ENCODE measurements at places on chromosomes 6 and 20.

- no peak for DNase-seq
Observed at GRCh38 chr6:74277777-74278186, 581.8 kb downstream of the CD109 start.

GRCh38 chr6:54112151-54112650 is 958 bp downstream of the MLIP start:
- no peak for DNase-seq

DNA sequence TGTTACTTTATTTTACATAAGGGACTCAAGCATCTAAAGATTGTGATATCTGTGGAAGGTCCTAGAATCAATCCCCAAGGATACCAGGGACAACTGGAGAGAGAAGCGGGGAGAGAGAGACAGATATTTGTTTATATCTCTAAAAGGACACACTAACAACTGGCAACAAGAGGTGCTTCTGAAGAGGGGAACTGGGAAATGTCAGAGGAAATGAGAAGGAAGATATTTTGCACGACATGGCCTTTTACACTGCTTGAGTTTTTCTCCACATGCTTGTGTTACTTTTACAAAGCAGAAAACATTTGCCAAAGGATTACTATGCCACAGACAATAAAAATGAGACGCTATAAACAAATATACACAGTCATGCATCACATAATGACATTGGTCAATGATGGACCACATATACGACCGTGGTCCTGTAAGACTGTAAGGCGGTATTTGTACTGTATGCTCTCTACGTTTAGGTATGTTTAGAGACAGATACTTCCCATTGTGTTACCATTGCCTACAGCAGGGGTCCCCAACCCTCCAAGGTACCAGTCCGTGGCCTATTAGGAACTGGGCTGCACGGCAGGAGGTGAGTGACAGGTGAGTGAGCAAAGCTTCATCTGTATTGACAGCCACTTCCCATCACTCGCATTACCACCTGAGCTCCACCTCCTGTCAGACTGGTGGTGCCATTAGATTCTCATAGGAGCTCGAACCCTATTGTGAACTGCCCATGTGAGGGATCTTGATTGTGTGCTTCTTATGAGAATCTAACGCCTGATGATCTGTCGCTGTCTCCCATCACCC is 64.6 kb upstream of the PTPN1 start:
- DNase-seq: no peak

- no peak for DNase-seq
Observed at GRCh38 chr20:19487420-19487819, 270.6 kb upstream of the RIN2 start.

GRCh38 chr6:161940519-161940918 is 666.7 kb upstream of the AGPAT4 start:
- DNase-seq: no peak

- DNase-seq: peak; percentile 70
Observed at GRCh38 chr6:34583461-34583860, 27.3 kb upstream of the SPDEF start.

GRCh38 chr6:43142101-43142500 is 29.0 kb upstream of the SRF start:
- DNase-seq: no peak

GRCh38 chr6:26431258-26432172 is 8.8 kb upstream of the BTN3A3 start:
- DNase-seq: no peak

DNA sequence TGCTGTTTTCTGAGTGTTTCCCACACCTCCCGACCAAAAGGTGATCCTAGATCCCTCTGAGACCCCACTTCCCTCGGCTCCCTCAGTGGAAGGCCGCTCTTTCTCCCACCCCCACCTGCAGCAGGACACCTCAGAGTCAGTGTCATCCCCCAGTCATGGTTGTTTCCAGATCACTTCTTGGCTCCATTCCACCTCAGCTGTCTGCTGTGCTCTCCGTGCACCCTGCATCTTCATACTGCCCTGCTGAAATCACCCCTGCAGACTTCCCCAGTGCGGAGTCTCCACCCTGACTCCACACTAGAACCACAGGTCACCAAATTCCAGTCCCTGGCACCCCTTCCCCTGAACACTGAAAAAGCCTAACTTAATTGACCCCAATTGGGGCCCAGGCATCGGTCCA is 255.1 kb upstream of the CDYL start:
- no peak for DNase-seq

- DNase-seq: no peak
Observed at GRCh38 chr20:20743511-20744169, 31.2 kb upstream of the RALGAPA2 start.

- DNase-seq: no peak
Observed at GRCh38 chr6:71012866-71013469, 56.1 kb upstream of the B3GAT2 start.

DNA sequence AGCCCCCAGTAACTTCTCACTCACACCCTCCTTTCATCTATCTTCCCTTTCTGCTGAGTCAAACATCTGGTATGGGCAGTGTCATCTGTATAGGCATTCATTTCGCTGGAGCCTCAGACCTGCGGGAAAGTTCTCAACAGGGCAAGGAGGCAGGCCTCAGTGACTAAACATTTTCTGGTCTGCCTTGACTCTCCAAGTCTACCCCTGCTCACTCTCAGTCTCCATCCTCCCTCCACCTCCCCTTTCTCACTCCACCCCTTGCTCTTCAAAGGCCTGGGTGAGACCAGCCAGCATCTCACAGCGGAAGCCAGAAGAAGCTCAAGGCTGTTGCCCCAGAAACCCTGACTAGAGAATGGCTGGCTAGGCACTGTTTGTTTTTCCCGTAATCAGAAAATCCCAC is 105.0 kb upstream of the BEND6 start:
- no peak for DNase-seq

DNA sequence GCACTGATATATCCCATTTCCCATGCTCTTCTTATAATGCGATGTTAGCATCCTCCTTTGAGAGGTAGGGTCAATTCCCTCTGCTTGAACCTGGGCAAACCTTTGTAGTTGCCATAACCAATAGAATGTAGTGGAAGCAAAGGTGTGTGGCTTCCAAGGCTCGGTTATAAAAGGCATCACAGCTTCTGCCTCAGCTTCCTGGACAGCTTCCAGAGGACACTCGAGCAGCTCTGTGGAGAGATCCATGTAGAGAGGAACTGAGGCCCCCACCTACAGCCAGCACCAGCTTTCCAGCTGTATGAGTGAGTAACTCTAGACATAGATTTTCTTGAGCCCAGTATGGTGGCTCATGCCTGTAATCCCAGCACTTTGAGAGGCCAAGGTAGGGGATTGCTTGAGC is 36.7 kb downstream of the FGD2 start:
- no peak for DNase-seq

DNA sequence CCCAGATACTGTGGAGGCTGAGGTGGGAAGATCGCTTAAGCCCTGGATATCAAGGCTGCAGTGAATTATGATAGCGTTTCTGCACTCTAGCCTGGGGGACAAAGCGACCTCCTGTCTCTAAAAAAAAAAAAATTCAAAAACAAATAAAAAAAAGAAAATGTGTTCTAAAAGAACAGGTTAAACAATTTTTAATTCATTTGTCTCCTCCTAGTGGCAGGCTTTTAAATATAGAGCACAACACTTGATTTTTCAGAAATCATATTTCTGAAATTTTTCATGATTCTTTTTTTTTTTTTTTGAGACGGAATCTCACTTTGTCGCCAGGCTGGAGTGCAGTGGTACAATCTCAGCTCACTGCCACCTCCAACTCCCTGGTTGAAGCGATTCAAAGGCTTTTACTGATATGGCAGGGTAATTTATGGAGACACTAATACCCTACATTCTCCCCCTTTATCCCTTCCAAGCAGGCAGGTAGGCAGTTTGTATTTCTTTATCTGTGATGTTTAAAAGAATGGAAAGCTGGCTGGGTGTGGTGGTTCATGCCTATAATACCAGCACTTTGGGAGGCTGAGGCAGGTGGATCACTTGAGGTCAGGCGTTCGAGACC is 8.7 kb upstream of the GTF3C6 start:
- no peak for DNase-seq

DNA sequence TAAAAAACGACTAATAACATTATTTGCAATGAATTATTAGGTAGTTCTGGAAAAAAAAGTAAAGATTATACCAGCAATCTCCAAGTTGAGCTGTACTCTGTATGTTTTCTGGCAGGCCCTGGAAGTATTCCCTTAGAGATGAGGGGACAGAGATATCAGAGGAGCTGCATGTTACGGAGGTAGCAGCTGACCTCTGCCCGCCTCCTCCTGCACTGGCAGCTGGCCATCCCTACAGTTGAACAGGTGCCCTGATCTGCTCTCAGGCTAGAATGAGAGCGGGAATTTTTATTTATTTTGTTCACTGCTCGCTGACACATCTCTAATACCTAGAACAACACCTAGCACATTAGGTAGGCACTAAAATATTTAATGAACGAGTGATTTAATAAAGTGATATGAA is 23.1 kb downstream of the FBXL4 start:
- no peak for DNase-seq

GRCh38 chr6:168968228-168968627 is 285.4 kb downstream of the THBS2 start:
- no peak for DNase-seq

DNA sequence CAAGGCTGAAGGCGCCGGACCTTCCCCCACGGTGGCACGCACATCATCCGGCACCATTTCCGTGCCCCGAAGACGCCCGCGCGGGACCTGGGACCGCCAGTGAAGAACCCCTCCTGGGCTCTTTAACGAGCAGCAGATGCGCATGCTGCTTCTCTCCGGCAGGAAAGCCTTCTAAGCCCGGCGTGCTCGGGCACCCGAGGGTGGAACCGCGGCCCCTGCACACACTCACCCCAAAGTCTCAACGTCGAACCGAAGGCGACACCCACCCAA is 240 bp downstream of the FOXQ1 start:
- no peak for DNase-seq

- DNase-seq: no peak
Observed at GRCh38 chr20:51428401-51429143, 113.9 kb downstream of the NFATC2 start.

GRCh38 chr6:118451839-118452238 is 96.3 kb upstream of the PLN start:
- no peak for DNase-seq

DNA sequence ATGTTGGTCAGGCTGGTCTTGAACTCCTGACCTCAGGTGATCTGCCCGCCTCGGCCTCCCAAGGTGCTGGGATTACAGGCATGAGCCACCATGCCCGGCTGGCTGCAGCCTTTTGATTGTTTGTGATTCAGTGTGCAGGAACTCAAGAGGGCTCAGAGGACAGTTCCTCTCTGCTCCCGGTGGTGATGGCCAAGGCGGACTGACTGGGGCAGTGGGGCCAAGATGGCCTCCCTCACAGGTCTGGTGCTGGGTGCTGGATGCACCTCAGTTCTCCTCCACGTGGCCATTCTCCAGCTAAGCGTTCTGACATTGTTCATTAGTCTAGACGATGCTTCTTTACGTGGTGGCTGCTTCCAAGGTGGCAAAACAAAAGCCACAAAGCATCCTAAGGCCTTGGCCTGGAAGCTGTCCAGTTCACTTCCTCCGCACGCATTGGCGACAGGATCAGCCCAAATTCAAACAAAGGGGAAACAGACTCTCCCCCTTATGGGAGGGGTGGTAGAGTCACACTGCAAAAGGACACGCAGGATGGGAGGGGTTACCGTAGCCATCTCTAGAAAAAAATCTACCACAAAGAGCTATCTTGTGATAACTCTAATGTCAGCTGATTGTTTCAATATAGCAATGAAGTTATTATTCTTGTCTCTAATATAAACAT is 146.9 kb downstream of the FOXC1 start:
- no peak for DNase-seq

- no peak for DNase-seq
Observed at GRCh38 chr20:44959638-44960102, 527 bp downstream of the TOMM34 start.

DNA sequence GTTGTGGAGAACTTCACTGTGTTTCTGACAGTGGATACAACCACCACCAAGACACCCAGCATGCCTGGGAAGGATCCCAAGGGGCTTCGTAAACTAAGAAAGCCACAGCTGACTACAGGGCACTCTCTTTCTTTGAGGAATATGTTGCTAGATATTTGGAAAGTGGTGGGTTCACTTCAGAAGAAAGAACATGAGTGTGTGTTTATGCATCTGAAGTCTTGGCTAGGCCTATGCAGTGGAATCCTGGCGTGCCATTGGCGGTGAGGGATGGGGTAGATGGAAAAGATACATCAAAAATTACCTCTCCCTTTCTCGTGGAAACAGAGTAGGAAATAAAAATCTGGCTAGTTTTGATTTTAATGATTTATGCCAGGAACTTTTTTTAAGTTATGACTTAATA is 187.7 kb downstream of the PDE7B start:
- DNase-seq: no peak

DNA sequence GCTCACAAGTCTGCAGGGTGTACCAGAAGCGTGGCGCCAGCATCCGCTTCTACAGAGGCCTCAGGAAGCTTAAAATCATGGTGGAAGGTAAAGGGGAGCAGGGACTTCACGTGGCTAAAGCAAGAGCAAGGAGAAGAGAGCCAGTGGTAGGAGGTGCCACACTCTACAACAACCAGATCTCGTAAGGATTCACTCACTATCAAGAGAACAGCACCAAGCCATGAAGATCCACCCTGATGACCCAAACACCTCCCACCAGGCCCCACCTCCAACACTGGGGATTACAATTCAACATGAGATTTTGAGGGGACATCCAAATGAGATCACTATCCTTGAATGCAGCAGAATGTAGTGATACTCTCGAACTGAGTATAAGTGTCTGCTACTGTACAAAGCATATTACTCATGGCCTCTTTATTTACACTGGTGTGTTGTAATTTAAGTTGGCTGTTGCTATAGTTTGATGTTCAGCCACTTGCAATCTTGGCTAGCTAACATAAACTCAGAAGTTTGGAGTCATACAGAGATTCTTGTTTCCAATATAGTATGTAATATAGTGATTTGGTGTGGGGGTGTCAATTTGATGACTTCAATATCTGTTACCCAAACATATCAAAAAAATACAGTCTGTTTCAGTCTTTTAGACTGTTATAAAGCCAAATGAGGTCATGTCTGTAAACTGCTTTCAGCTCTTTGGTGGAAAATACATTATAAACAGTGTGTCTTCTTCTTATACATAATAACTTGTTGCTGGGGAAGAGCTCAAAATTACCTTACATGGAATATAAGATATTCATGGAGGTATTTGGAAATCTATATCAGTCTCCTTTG is 39.4 kb upstream of the MYLIP start:
- no peak for DNase-seq

DNA sequence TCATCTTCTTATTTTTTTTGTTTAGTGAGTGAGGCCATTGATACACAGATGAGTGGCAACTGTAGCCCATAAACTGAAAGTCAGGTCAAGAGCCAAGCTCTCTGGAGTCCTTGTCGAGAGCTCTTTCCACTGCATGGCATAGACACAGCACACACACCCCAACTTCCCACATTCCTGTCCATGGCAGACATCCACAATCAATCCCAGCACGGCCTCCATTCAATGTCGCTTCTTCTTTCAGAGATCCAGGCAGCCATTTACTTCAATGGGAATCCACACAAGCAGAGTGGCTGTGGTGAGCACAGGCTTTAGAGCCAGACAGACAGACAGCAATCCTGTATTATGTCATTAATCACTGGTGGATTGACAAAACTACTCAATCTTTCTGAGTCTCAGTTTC is 34.9 kb upstream of the ECI2 start:
- no peak for DNase-seq

All from chondrocyte (in vitro differentiated cells).